CD4-positive, alpha-beta T cell treated with Interleukin-1 beta for 1 hour (primary cell): ENCODE measurements at places on chromosomes 6 and 20.

DNA sequence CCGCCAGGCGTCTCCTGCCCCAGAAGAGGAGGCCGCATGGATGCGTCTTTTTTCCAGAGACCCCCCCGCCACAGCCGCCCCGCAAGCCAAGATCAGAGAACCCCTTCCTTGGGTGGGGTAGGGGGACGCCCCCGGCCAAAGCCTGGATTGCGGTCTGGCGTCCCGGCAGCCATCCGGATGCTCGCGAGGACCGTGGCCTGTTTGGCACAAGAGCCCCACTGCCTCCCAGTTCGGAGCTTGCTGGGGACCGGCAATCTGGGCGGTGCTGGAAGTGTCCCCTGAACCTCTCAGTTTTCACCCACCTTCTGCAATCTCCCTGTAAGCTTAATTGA is 924 bp downstream of the FAM162B start:
- DNase-seq, result no peak

GRCh38 chr6:53691252-53691651 is 25.7 kb upstream of the KLHL31 start:
- DNase-seq, result no peak

- no peak for DNase-seq
Measured at GRCh38 chr6:101392586-101393230, 800 bp upstream of the GRIK2 start.

DNA sequence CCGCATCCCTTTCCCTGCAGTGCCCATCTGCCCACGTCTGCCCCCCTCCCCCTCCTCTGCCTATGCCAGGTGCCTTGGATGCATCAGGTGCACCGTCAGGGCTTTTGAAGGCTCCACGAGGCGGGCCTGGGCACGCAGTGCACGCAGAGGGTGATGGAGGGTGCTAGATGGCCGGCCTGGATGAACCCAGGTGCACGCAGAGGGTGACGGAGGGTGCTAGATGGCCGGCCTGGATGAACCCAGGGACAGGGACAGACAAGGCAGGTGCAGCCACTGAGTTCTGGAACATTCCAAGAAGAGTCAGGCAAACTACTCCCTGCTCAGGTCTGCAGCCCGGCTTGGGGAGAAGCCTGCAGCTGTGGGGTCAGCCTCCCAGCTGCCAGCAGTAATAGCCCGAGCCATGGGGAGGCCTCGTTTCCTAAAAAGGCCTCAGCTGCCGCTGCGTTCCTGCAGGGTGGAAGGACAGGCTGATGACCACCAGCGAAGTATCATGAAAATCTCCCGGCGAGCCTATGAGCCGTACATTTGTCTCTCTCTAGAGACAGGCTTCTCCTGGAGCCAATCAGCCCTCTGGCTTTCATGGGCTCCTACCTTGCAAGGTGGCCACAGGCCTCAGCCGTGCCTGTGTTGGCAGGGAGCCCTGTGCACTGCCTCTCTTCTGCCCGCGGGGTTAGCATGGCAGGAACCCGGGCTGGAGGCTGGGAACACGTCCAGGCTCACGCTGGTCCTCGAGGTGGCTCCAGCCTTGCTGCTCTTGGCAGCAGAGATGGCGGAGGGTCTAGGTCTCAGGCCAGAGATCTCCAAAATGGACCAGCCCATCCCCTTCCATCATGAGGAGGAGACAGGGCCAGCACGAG is 29.6 kb downstream of the NTSR1 start:
- no peak for DNase-seq

GRCh38 chr6:135018052-135018451 is 36.6 kb downstream of the HBS1L start:
- DNase-seq, result no peak

DNA sequence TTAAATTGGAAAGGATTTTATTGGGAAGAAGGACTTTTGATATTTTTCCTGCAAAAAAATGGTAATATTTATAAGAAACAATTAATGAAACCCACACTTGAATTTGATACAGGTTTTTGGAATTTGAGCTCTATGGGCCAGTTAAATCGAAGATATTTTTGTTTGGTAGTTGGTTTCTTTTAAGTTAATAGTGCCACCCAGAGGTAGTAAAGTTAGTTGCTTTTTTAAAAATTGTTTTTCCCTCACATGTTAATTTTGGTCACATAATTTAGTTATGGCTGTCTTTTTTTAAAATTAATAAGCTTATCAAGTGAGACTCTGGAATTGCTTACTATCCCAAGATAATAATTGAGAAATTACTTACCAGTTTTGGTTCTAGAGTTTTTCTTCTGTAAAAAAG is 7.1 kb downstream of the PRIM2 start:
- DNase-seq, result no peak

DNA sequence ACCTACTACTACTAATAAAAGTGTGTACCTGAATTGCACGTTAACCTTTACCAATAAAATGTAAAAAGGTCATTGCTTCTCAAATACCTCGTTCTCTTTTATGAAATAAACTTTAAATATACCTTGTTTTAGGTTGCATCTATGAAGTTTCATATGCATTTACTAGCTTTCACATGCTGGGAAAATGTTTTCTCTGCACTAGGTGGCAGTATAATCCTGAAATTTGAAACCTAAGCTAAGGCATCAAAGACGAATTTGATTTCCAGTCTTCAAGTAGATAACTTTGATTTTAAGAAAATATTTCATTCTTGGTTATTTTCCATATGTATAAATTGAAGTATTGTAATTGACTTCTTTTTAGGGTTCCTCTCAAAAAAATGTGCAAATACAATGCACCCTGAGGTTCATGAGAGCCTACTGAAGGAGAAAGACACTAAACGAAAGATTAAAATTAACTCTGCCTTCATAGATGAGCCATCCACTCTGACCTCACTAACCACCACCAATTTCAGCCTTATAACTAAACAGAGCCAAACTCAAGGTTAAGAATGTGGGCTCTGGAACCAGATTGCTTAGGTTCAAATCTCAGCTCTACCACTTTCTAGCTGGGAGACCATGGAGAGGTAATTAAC is 7.3 kb upstream of the COL9A1 start:
- peak; percentile 29 for DNase-seq

GRCh38 chr20:63628246-63628975 is 1.5 kb upstream of the GMEB2 start:
- DNase-seq, result peak; percentile 61

DNA sequence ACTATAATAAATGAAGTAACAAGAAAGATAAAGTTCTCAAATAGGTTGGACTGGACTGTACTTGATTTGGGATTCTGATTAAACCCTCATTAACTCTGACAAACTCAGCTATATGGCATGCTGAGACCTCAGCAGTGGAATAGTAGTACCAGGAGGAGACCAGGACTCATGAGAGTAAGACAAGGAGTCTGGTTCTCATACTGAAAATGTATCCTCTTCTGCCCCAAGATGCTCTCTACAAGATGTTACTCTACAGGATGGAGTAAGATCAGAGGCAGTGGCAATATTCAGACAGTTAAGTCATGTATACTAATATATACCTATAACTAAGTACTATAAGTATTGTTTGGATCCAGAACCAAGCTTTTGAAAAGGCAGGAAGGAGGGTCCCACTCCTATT is 31.9 kb upstream of the SYNCRIP start:
- no peak for DNase-seq

DNA sequence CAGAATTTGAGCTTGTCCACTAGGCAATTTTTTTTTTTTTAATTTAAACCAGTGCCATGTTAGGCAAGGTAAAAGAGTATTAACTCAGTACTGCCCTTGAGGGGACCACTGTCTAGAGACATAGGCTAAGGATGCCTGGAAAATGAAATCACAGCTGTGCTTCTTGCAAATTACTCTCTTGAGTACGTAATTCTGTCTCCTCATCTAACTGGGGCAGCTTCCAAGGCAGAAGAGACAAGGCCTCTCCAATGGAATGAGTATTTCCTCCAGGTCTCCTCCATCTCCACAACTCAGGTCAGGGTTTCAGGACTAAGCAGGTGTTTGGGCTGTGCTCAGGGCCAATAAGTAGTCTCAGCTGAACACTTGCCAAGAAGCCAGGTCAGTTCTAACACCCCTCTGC is 33.8 kb upstream of the MRPS10 start:
- no peak for DNase-seq

- no peak for DNase-seq
Measured at GRCh38 chr6:13398421-13398994, 70.2 kb upstream of the TBC1D7 start.

GRCh38 chr6:99498421-99498820 is 16.8 kb downstream of the USP45 start:
- no peak for DNase-seq

- DNase-seq, result no peak
Measured at GRCh38 chr20:62723351-62723750, 14.7 kb downstream of the NTSR1 start.

DNA sequence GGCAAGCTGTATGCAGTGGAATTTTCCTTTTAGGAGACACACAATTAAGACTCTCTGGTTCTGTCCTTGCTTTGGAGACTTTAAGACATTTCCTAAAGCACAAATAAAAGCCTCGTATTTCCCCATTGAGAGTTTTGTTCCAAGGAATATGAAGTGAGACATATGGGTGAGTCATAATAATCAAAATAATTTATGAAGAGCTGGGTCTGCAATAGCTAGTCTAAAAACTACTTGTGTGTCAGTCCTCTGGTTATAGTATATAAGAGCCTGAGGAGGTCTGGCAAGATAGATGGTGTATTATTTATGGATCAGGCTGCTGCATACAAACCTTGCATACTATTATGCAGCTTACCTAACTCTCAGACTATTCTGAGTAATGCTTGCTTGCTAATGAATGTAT is 142.6 kb downstream of the ADGRG6 start:
- no peak for DNase-seq

DNA sequence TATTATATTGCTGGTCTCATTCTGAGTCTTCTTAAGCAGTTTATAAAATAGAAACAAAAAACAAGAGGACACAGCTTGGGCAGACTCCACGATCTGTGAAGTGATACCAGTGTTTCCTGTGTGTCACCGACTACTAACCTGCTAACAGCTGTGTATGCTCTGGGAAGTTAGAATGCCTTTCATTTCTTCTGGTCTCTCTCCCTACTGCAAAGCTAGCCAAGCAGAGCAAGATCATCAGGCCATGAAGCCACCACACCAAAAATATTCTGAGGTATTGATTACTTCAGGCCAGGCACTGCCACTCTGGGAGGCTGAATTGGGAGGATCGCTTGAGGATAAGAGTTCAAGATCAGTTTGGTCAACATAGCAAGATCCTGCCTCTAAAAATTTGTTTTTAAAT is 46.9 kb upstream of the SMIM29 start:
- no peak for DNase-seq

GRCh38 chr20:55417836-55418235 is 587.5 kb downstream of the CBLN4 start:
- DNase-seq, result no peak

- DNase-seq, result no peak
Measured at GRCh38 chr6:111015389-111016124, 33.7 kb downstream of the RPF2 start.

GRCh38 chr20:64280460-64280843 is 24.9 kb downstream of the PCMTD2 start:
- DNase-seq, result no peak

GRCh38 chr20:35120012-35120701 is 27.0 kb downstream of the EDEM2 start:
- no peak for DNase-seq

- DNase-seq, result no peak
Measured at GRCh38 chr6:148140772-148141557, 201.7 kb upstream of the SASH1 start.

- no peak for DNase-seq
Measured at GRCh38 chr6:168838037-168838399, 397.0 kb downstream of the SMOC2 start.

DNA sequence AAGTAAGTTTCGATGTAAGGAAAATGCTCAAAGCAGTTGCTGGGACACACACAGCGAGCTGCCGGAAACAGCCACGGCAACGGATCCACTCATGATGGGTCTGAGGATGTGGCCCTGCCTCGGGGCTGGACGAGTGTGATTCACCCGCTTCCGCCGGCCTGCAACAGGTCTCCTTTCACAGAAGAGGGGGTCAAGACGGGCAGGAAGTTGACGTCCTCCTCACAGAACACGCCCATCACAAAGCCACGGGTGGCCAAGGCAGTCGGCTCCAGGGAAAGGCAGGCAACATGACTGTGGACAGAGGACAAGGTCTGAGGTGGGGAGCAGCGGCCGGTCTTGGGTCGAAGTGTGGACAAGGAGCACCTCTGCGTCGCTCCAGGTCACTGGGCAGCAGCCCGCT is 29.9 kb upstream of the SMOC2 start:
- DNase-seq, result no peak

- DNase-seq, result no peak
Measured at GRCh38 chr20:8299921-8300320, 167.9 kb downstream of the PLCB1 start.

- DNase-seq, result no peak
Measured at GRCh38 chr6:3347826-3348225, 89.1 kb downstream of the PSMG4 start.

DNA sequence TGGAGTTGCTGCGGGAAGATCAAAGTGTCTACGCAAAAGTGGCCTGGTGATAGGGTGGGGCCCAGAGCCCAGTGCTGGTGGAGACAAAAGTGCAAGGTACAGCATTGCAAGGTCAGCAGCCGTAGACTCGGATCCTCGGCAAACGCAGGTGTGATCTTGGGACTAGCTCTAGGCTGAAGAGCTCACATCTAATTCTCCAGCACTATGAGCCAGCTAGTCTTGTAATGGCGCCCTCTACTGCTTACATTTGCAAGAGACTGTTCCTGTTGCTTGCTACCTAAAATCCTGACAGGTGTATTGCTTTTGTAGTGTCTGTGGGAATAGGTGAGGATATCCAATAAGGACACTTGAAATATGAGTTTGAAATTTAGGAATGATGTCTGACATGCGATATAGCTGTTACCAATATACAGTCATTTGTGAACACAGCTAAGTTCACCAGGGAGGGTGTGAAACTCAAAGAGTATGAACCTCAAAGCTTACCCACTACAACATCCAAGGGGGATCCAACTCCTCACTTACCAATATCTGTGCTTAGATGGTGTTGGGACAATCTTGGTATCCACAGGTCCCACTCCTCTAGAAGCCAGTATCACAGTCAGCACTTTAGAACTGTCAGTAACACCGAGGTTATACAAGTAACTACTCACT is 58.4 kb downstream of the PDE7B start:
- DNase-seq, result peak; percentile 59

DNA sequence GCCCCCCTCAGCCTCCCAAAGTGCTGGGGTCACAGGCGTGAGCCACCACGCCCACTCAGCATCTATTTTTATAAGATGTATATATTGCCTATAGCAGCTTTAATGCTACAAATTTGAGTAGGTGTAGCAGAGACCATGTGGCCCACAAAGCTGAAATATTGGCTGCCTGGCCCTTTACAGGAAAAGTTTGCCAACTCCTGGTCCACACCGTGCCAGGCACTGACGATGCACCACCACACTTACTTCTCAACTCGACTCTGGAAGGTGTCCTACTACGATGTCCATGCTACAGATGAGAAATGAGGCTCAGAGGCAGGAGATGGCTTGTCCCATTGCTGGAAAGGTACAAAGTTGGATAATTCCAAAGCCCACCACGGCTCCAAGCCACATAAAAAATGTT is 17.2 kb upstream of the SRSF6 start:
- no peak for DNase-seq

DNA sequence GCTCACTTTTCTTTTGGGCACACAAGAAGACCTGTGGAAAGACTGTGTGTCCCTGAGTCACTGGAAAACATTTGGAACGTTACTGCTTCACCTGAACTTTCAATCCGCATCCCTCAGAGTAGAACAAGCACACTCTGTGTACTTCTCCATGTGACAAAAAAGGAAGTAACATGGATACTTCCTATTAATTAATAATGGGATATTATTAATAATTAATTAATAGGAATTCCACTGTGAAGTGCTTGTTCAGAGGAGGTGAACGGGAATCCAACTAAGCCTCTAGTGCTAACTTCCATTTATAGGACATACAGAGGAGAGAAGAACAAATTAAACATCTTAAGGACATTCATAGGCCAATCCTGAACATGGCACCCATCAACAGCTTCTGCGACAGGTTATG is 407.8 kb downstream of the SYNE1 start:
- no peak for DNase-seq
